ENCODE measurements at places on chromosomes 1 and 21. TPM values are rescaled to one million over a fixed set of nuclear protein-coding genes. Genes with fewer than 3 reads are reported as not detected.

Gene BSND
- not detected for total RNA-seq

Gene EPB41
- total RNA-seq = 48.7 TPM

Gene METTL13
- total RNA-seq = 28.4 TPM

Gene PLEKHN1
- total RNA-seq = 5.1 TPM

Gene OR2L8
- total RNA-seq = not detected

Gene KRTAP19-3
- total RNA-seq = not detected

Gene FMO5
- total RNA-seq = 10.4 TPM

Gene FNDC10
- total RNA-seq = 12.8 TPM

Measured in lung (tissue), 17 donors.